Hematopoietic multipotent progenitor cell treated with erythropoietin and hydrocortisone succinate and interleukin-3 and kit ligand, for 6 days (in vitro differentiated cells): ENCODE measurements at places on chromosomes 11 and 22.

- no peak for DNase-seq
These were observed 120.0 kb downstream of the SLC17A6 start for GRCh38 chr11:22458161-22458560.

DNA sequence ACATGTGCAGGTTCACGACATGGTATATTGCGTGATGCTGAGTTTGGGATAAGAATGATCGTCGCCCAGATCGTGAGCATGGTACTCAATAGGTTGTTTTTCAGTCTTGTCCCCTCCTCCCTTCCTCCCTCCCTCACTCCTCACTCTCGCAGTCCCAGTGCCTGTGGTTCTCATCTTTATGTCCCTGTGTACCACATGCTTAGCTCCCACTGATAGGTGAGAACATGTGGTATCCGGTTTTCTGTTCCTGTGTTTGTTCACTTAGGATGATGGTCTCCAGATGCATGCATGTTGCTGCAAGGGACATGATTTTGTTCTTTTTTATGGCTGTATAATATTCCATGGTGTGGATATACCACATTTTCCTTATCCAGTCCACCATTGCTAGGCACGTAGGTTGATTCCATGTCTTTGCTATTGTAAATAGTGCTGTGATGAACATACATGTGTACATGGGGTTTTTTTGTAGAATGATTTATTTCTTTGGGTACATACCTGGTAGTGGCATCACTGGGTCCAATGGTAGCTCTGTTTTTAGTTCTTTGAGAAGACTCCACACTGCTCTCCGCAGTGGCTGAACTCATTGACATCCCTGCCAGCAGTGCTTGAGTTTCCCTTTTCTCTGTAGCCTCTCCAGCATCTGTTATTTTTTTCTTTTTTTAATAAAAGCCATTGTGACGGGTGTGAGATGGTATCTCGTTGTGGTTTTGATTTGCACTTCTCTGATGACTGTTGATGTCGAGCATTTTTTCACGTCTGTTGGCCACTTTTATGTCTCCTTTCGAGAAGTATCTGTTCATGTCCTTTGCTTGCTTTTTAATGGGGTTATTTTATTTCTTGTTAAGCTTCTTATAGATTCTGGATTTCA is 16.4 kb downstream of the ZBED4 start:
- DNase-seq, result peak; percentile 45

DNA sequence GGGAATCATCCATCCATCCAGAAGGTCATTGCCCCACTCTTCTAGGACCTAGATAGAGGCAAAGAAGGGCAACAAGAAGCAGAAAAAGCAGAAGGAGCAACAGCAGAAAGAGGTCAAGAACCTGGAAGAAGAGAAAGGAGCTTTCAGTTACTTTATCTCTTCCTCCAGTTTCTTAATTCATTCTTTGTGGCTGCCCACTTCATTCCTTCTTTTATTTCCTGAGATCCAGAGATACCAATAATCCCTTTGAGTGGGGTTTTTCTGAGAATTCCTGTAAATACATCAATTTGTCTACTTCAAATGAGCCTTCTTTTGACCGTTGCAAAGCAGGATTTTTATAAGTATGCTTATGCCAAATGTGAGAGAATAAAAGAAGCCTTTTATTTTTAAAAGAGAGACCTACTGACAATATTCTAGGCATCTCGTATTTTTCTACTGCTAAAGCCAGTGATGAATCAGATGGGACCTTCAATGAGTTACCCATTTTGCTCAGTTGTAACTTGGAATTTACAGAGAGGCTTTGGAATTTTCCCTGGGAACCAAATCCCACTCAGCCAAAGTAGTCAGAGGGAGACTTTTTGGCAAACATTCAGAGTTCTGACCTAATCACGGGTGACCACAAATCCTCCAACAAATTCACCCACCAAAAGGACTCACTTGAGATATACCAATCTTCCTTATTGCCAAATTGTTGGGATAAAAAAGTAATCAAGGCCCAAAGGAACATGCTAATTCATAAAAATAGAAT is 54.9 kb downstream of the ZC3H12C start:
- no peak for DNase-seq

DNA sequence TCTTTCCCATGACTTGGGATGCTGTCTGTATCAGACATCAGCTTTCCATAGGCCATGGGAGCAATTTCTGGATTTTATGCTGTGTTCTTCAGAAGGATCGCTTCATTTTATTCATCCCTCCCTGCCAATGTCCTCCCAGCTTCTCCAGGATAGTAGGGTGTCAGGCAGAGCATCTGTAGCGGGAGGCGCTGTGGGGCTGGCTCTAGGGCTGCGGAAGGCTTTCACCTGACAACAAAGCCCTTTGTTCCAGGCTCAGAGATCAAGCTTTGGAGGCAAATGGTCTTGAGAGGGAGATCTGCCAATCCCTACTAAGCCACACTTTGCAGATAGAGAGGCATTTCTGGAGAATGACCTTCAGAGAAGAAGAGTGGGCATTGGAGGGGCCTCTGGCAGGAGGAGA is 29.5 kb upstream of the FTH1 start:
- no peak for DNase-seq

- no peak for DNase-seq
These were observed 1530.4 kb downstream of the BRD1 start for GRCh38 chr22:48297296-48297695.

DNA sequence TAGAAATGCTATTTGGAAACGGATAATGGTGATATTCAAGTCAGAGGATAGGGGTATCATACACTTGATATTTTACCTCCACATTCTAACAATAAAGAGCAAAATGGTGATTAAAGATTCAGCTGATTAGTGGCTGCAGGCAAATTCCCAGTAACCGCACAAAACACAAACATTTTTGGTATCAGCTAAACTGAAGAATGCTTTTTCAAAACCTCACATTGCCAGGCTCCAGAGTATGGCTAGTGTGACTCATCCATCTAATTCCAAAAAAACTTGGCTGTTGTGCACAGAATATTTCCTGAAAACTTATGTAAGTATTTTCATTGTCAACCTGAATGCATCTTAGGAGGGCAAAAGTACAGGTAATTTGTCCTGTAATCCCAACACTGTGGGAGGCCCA is 10.9 kb downstream of the SRPRA start:
- no peak for DNase-seq

DNA sequence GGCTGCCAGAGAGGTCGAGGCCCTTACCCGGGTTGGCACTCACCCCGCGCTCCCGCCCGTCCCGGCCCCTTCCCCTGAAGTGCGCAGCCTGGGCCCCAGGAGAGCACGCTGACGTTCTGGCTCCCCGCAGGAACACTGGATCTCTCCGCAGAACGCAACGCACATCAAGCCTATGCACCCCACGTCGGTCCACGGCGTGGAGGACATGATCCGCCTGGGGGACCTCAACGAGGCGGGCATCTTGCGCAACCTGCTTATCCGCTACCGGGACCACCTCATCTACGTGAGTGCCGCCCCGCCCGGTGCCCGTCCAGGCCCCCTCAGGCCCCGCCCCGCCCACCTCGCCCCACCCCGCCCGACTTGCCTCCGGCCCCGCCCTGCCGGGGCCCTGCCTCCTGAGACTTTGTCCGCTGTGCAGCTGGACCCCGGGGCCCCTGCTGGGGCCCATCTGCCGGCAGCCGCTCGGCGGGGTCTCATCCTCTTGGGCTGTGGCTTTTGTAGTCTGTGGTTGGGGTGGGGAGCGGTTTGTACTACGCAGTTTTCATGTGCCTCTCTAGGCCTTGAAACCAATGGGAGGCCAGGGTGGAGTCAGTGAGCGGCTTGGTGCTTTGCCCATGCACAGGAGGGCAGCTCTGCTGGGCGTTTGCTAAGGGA is 19.7 kb downstream of the MYO7A start:
- DNase-seq, result peak; percentile 64

GRCh38 chr22:38412435-38413084 is 42.4 kb downstream of the KCNJ4 start:
- peak; percentile 29 for DNase-seq

DNA sequence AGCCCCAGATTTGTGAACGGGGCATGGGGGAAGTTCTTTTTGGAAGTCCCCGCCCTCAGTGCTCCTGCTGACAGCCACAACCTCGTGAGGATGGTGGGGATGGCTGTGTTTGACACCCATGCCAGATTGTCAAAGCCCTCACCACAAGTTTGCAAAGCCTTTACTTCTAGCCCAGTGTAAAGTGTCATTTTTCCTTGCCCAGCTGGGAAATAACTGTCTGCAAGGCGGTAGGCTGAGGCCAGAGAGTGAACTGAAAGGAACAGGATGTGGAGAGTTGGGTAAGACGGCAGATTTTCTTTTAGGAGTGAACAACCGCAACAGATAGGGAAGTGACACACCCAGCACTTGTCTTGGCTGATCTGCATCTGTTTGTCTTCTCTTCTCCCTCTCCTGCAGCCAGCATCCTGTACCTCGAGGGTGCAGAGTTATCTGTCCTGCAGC is 13.6 kb downstream of the IL17RA start:
- peak; percentile 87 for DNase-seq

GRCh38 chr11:1773131-1773993 is 9.6 kb upstream of the CTSD start:
- DNase-seq, result no peak

GRCh38 chr22:48205161-48205560 is 1442.7 kb downstream of the TBC1D22A start:
- DNase-seq, result no peak

DNA sequence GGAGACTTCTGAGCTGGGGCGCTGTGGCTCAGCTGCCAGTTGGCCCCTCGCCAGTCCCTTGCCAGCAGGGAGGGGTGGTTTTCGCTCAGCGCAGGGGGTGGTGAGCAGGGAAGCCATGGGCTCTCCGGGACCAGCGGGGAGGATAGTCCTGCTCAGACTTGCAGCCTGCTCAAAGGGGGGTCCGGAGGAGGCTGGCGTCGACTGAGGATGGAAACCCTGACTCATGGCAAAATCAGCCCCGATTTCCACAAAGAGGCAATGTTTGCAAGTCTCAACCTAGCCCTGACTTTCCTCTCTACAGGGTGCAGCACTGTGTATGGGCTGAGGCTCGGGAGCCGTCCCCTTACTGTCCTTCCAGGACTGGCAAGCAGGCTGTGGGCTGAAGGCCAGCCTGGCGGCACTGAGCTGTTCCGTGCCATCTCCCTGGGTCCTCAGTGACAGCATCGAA is 35.1 kb downstream of the FBLN1 start:
- DNase-seq, result no peak

DNA sequence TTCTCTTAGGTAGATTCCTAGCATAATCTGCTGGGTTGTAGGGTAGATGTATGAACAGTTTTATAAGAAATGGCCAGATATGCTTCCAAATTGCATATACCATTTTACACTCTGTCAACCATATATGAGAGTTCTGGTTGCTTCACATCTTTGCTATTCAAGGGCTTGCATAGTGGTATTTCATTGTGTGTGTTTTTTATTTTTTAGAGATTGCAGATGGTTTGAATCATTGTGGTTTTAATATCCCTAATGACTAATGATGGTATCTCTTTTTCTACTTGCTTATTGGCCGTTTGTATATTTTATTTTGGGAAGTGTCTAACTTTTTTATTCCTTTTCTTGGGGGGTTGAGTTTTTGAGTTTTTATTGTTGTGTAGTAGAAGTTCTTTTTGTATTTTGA is 26.9 kb downstream of the RNF214 start:
- no peak for DNase-seq

DNA sequence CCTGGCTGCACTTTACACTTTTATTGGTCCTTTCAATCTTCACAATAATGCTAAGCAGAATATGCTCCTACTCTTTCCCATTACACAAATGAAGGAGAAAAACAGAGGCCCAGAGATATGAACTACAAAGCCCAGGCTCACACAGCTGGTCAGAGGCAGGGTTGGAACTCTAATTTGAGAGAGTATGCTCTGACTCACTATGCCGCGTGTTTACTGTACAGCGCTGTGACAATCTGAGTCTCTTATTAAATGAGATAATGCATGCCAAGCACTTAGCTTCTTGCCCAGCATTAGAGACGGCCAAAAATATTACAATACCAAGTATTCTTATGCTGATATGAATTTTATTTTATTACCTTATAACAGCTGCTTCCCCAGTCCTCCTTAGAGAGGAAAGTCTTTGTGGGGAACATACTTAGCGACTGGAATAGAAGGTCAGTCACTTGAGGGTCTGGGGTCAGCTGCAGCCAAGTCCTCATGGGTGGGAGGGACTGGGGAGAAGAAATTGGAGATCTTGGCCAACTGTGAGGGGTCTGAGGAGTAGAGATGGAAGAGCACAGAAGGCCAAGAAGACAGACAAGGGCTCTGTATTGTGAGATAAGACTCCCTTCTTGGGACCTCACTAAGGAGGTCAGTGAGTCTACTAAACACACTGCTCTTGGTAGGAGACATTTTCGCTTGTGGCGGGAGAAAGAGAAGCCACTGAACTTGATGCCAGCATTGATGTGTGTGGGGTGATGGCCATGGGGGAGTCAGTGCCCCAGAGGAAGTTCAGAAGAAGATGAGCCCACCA is 150.8 kb upstream of the TIMP3 start:
- peak; percentile 52 for DNase-seq

DNA sequence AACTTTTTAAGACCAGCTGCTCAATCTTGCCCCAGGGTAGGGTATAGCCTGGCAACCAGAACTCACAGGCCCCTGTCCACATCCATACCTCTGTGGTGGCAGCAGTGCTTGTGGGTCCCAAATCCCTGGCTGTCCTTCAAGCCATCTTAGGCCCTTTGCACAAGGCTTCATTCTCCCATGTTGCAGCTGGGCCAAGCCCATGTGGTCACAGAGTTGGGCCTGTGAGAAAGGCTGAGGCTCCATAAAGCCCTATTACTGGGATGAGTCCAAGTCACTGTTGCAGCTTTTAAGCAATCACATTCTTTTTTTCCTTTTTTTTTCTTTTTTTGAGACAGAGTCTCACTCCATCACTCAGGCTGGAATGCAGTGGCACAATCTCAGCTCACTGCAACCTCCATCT is 47.9 kb upstream of the SLC25A1 start:
- no peak for DNase-seq

DNA sequence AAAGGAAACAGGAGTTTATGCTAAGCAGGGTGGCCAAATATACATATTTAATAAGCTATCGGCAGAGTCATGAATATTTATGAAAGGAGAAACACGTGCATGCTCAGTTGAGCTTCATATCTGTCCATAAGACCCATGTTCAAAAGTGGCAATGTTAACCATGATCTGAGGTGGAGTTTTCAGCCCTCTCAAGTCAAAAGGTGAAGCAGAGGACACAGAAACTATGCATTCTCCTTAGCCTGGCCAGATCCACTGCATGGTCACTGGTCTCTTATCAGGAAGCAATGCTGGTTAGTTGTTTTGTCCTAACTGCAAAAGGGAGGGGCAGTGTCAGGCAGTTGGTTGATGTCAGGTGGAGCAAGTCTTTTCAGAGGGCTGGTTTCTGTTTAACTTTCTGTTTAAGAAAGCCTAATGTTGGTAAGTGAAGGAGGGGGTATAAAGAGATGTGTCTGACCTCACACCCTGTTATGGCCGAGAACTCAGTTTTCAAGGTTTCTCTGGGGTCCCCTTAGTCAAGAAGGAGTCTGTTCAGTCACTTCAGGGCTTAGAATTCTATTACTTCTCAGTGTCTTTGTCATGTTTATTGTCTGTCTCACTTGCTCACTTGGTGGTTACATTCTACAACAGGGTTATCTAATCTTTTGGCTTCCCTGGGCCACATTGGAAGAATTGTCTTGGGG is 5.5 kb upstream of the SELENOH start:
- DNase-seq, result peak; percentile 81
